ENCODE measurements at places on chromosomes 13 and 19.

GRCh38 chr13:40153516-40153915, 498.1 kb downstream of the COG6 start:
- no peak for DNase-seq

DNA sequence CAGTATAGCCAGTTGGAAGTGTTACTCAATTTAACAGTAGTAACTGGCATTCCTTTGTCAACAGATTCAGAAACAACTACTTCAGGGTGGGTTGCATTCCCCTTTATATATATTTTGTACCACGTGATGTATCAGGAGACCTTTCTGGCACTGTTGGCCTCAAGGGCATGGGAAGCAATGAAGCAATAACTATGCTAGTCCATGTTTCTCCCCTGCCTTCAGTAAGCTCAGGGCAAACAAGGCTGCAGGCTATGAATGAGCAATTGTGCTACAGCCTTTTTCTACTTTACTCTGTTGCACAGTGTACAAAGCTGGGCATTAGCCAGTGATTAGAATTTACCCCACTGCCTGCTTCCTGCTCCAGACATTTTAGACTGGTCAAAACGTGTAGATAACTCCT, 348.8 kb downstream of the GPC5 start:
- DNase-seq: no peak

DNA sequence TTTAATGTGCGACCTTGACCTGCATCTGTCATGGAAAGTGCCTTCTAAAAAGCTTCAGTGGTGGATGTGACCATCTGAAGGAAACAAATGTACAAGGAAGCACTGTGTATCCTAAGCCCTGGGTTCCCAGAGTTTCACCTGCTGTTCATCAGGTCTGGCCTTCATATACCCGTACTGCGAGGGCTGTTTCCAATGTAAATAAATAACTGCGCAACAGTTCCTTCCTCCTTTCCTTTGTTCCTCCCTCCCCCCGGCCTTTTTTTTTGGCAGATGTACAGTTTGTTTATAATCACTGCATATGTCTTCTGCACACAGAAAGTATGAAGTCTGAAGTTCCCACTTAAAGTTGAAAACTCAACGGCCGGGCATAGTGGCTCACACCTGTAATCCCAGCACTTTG, 5.2 kb downstream of the FAAP24 start:
- DNase-seq: no peak

GRCh38 chr13:86825410-86825809, 845.8 kb upstream of the SLITRK5 start:
- no peak for DNase-seq

DNA sequence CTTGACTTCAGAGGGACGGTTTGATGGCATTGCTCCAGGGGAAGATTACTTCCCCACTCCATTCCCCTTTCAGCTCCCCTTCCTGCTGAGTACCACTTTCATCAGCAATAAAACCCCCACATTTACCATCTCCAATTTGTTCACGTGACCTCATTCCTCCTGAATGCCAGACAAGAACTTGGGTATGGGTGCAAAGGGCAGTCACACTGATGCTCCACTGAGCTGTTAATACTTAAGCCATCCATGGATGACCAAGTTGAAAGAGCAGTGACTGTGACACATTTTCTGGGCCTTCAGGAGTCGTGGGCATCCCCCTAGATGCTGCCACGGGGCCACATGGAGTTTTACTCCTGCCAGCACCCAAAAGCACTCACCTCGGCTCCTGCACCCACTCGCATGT, 93.1 kb downstream of the STOML3 start:
- no peak for DNase-seq

- DNase-seq: no peak
Measured at GRCh38 chr13:71316792-71317363, 550.1 kb downstream of the DACH1 start.

- DNase-seq: no peak
Measured at GRCh38 chr13:23392925-23393645, 40.4 kb downstream of the SACS start.

- DNase-seq: no peak
Measured at GRCh38 chr19:31354799-31355664, 5.8 kb upstream of the TSHZ3 start.

- peak; percentile 83 for DNase-seq
Measured at GRCh38 chr13:112693831-112694497, 4.1 kb downstream of the ATP11A start.
